ENCODE measurements at places on chromosomes 2 and 18.

- DNase-seq = no peak
Observed at GRCh38 chr2:240462707-240463273, 27.3 kb downstream of the GPC1 start.

DNA sequence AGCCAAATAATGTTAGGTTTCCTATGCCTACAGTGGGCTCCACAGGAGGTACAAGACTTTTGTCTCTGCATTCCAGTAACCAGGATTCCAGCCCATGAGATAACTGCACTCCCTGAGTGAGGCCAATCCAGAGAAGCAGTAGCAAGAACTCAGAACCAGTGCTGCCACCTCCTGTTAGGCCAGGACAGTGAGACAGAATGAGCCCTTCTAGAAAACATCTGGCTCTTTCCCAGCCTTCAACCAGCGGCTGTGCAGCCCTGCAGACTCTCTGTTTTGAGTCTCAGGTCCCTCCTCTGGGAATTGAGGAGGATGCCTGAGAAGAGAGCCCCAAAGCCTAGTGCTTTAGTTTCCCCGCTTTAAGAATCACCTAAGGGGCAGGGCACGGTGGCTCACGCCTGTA is 44.2 kb downstream of the ARID5A start:
- DNase-seq = no peak

- no peak for DNase-seq
Observed at GRCh38 chr2:42192652-42193566, 23.8 kb downstream of the EML4 start.

DNA sequence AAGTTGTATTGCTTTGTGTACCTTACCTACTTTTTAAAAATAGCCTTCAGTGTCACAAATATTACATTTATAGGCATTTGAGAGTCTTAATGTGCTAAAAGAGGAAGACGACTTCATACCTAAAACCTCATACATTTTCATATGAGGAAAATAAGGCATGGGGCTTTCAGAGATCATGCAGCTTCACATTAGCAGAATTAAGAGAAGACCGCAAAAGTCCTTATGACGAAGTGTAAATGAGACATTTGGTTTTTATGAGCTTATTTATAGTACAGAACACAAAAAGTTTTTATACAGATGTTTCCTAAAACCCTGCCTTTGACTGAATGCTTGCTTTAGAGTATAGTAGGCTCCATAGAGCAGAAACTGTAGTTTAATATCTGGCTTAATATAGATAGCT is 10.1 kb upstream of the CCDC138 start:
- no peak for DNase-seq

DNA sequence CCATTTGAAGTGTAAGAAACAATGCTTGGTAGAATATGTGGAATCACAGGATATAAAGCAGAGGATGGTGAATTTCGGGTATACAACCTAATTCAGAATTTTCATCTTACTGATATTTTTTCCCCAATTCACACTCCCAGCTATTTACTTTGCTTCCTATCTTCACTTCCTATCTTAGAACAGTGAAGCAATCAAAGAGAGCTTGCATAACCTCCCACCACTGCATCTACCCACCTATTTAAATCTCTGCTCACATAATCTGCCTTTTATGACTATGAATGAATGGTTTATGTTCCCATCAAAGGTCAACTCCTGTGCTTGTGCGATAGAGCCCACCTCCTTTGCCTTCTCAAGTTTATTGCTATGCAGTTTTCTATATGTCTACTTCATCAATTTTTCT is 3.3 kb downstream of the RMDN2 start:
- DNase-seq = no peak

DNA sequence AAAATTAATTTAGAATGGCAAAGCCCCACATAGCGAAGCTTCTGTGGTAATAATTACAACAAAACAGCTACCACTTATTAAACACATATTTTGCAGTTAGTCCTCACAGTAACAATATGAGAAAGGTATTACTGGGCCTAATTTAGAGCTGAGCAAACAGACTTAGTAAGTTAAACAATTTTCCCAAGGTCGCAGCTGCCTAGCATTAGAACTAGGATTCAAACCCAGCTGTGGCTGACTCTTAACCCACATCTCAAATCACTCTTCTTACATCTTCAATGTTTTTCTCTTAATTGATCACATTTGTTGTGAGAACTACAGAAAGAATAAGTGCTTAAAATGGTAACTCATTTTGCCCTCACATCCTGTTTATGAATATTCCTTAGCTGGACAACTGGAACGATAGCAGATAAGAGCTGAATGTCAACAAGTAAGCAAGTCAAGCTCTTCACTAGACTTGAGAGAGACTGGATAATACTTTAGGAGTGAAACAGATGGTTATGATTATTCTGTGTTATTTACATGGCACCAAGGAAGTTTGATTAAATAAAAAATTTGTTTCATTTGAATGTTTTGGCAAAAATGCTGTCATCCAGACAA is 59.4 kb upstream of the TMEM17 start:
- DNase-seq = no peak

DNA sequence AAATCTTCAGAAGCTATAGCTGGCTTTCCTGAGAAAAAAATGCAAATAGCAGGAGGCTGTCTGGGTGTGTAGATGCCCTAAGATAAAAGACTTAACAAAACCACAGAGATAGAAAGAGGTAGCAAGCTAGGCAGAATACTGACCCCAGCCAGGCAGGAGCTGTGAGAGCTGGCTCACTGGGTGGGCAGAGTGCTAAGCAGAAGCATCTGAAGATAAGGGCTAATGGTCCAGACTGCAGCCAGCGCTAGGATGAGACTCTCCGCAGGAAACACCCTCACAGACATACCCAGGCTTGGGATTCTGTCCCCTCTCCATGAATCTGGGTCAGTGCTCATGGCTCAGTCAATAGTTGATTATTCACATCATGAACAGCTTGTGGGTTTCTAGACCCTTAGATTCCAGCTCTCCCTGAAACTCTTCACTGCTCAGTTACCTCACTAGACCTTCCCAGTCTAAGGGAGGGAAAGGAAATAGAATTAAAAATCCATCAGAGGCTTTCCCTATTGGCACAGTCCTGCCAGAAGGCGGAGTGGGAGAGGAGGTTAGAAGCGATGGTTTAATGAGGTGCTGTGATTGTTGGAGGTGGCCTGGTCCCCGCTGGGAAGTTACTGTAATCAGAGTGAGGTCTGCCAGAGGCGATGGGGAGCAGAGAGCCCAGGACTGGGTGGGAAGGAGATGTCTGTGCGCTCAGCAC is 21.4 kb upstream of the CCBE1 start:
- no peak for DNase-seq

DNA sequence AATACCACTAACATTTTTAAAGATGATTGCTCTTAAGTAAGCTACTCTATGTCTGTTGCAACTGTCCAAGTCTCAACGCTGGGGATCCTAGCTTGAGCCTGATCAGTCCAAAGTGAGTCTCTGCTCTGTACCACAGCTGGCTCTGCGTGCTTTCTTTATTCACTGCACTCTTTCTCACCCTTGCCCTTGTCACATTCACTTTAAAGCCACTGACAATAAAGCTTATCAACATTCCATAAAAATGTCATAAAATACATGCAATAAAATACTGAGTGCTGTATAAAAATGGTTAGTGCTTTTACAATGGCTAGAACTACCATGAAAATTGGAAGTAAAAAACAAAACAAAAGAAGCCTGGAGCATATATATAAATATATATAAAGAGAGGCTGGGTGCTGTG is 45.5 kb upstream of the LRRTM4 start:
- peak; percentile 53 for DNase-seq

GRCh38 chr2:25215232-25215631 is 46.9 kb upstream of the POMC start:
- DNase-seq = no peak

DNA sequence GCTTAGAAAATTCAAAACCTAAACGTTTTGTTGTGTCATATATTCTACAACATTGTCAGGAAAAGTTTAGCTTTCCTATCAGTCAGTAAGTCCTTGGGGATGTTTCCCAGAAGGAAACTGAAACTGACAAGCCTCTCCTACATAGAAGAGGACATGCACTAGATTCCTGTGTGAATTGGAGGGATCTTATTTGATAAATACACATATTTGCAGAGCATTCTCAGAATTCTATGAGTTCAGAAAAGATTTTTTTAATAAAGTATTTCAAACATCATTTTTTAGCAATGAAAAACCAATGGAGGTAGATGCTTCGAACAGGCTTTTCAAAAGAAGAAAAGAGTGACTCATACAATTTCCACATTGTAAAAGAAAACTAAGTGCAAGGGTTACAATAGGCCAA is 1706.7 kb downstream of the SUCLG1 start:
- no peak for DNase-seq

- peak; percentile 70 for DNase-seq
Observed at GRCh38 chr2:45821558-45822271, 170.2 kb downstream of the PRKCE start.

DNA sequence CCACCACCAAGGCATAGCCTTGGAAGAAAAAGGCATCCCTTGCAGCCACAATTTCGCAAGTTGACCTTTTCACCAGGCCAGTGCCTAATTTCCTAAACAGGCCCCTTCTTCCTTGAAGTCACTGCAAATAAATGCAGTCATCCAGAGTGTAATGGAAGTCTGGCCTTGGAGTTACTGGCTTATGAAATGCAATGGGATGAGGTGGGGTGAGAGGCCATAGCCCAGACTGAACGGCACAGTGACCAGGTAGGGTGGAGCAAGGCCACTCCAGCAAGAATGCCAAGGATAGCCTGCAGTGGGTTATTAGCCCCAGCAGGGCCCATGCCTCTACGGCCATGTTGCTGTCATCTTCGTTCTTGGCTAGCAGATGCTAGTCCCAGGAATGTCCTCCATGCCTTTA is 68.4 kb downstream of the BCL11A start:
- no peak for DNase-seq

DNA sequence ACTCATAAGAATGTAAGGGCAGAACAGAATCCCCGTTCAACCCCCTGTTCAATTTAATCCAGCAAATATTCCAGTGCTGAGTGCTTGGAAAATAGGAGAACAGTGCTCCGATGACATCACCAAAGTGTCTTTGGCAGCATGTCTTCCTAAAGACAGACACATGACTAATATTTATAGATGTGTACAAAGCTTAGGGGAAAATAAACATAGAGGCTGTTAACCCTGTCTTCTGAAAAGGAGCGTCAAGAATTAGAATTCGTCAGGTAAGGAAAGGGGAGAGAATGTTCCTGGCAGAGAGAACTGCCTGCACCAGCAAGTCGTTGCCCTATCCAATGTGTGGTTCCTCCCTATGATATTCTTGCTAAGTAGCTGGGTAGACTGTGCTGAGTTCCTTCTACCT is 72.7 kb downstream of the PLB1 start:
- no peak for DNase-seq

DNA sequence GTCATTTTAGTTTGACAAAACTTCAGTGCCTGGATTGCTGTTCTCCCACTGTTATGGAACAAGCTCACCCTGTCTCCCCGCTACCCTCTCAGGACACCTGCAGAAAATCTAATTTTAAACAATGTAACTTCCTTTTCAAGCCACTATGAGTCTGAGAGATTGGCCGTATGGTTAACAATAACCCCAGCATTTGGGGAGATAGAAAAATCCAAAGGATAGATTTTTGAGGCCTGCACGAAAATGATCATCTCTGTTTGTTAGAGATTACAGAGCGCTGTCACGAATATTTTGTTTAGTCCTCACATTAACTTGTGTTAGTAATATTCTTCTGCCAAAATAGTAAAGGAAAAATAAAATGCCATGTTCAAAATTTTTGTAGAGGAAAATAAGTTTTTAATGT is 24.7 kb downstream of the CAB39 start:
- no peak for DNase-seq

GRCh38 chr18:34760444-34760843 is 50.3 kb downstream of the DTNA start:
- no peak for DNase-seq

DNA sequence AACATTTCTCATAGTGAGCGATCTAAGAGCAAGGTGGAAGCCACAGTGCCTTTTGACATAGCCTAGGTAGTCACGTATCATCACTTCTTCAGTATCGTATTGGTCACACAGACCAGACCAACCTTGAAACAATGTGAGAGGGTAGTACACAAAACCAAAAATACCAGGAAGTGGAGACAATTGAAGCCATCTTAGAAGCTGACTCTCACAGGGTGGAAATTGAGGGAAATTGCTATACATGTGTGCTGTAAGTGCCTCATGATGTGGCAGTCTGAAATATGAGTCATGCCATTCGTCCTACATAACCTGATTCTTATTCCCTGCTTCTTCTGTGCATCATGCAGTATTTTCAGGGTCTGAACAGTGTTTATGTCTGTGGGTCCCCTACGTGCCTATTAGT is 62.3 kb upstream of the STON1 start:
- no peak for DNase-seq

DNA sequence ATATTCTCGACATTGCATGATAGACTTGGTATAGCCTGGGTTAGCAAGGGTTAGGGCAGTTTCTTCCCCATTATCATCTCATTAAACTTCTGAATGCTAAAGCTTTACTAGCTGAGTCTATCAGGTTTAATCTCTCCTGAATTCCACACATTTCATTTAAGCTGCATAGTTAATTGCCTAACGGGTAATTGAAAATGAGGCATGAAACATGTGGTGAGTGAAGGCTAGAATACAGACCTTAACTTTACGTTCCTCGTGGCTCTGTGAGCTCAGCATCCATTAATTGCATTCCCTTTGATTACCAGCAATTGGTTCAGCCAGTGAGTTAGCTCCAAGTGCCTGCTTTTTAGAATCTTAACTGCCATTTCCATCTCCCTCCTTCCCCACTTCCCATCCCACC is 126.5 kb upstream of the MEX3C start:
- DNase-seq = no peak

DNA sequence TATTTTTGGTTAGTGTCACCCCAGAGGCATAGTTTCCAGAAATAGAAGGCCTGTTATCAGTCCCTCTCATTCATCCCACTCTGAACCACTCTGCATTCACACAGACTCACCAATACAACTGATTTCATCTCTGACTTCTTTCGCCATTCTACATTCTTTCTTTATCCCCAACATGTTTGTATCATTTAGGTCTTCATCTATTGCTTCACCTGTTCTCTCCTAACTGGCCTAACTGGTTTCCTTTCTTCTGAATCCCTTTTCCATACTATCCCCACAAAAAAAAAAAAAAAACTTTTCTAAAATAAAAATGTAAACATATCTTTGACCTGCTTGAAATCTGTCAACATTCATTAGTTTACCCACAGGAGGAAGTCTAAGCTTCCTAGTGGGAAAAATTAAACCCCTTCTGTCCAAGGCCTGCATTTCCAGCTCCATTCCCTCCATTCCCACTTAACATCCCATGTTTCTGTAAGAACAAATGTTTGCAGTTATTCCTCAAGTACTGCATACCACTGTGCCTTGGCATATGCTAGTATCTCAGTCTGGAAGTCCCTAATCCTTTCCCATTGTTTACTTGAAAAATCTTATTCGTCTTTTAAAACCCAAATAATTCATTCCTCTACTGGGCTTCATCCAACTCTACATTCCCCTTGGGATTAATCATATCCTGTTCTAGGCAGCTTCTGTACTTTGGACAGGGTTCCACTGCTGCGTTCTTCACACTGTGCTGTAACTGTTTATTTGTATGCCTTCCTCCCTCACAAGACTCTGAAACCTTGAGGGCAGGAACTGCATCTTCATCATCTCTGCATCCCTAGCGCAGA is 68.5 kb downstream of the FIGN start:
- DNase-seq = no peak

- DNase-seq = no peak
Observed at GRCh38 chr2:102391565-102391964, 31.4 kb upstream of the IL18RAP start.

GRCh38 chr18:77168811-77169311 is 36.3 kb upstream of the MBP start:
- DNase-seq = no peak
